T-helper 17 cell (primary cell): ENCODE measurements at places on chromosomes 3 and 15.

- peaks cover 72% of the 10 kb centered on the region for H3K27me3 ChIP-seq
- H3K4me1 ChIP-seq: peaks cover 9% of the 10 kb centered on the region
- H3K27ac ChIP-seq: no peak overlapping the region
Observed at GRCh38 chr3:141081141-141081795, 30.1 kb downstream of the SPSB4 start.

DNA sequence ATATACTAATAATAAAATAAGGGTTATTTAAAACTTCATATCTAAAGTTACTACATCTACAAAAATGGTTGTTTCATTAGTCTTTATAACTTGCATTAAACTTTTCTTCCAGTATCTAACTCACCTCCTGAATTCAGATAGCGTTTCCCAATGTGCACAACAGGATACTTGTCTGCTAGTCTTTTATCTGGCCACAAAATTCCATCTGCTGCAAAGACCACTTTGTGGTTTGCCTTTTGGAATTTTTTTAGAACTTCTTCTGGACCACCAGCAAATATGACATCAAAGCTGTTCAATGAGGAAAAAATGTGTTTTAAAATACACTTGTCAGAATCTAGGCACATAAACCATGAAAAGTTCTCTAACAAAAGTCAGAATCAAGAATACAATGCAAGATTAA, 50.8 kb downstream of the PLOD2 start:
- H3K27ac ChIP-seq: no peak overlapping the region
- no peaks in the 10 kb centered on the region for H3K4me1 ChIP-seq
- no peaks in the 10 kb centered on the region for H3K27me3 ChIP-seq

- H3K36me3 ChIP-seq: peaks cover 5% of the 10 kb centered on the region
- no peak overlapping the region for H3K27ac ChIP-seq
- no peaks in the 10 kb centered on the region for H3K27me3 ChIP-seq
Observed at GRCh38 chr15:56654624-56655023, 78.7 kb downstream of the ZNF280D start.

GRCh38 chr3:153232851-153233271, 70.8 kb downstream of the RAP2B start:
- H3K27me3 ChIP-seq: no peaks in the 10 kb centered on the region
- no peaks in the 10 kb centered on the region for H3K36me3 ChIP-seq
- peaks cover 2% of the 10 kb centered on the region for H3K4me1 ChIP-seq
- no peak overlapping the region for H3K27ac ChIP-seq

DNA sequence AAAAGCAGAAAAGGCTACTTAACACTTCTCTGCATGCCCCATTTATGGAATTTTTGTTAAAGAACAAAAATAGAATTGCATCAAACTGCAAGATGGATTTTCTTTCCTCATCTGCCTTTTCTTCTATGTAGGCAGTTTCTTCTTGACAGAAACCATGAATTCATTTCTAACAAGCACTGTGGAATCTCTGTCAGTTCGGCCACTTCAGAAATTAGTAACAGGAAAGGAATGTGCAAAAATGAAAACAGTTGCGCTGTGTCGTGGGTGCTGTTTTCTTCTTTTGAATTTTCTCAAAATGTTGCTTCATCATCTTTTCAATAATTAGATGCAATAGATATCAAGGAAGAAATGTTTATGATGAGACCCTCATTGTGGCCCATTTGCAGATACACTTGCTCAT, 151.6 kb downstream of the FOXB1 start:
- no peak for DNase-seq
- H3K4me1 ChIP-seq: peaks cover 5% of the 10 kb centered on the region
- H3K27me3 ChIP-seq: peaks cover 38% of the 10 kb centered on the region

- no peak overlapping the region for H3K4me3 ChIP-seq
- H3K27me3 ChIP-seq: no peaks in the 10 kb centered on the region
Observed at GRCh38 chr15:79853492-79854328, 43.1 kb downstream of the MTHFS start.

GRCh38 chr3:71456156-71456555, 127.4 kb downstream of the FOXP1 start:
- peak overlapping the region; percentile 95 for H3K27ac ChIP-seq
- H3K4me3 ChIP-seq: peak overlapping the region; percentile 87
- no peak for DNase-seq
- H3K36me3 ChIP-seq: peaks cover 3% of the 10 kb centered on the region
- H3K27me3 ChIP-seq: no peaks in the 10 kb centered on the region
- peaks cover 66% of the 10 kb centered on the region for H3K4me1 ChIP-seq

DNA sequence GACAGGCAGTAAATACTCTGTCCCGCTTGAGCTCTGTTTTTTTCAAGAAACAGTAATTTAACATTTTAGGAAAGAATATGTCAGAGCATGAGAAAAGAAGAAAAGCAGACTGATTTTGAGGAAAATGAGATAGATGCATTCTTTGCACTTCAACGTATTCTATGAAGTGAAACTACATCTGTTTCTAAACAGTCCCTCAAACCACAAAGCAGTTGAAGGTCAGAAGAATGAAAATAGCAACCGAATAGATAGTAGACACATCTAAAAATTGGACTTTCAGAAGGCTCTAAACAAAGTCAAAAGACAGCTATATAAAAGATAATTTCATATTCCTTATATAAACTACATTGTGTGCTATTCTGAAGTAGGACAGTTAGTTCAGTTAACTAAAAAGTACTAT, 172.6 kb upstream of the LRRC3B start:
- H3K36me3 ChIP-seq: no peaks in the 10 kb centered on the region
- no peaks in the 10 kb centered on the region for H3K27me3 ChIP-seq
- no peak overlapping the region for H3K27ac ChIP-seq
- H3K4me1 ChIP-seq: no peaks in the 10 kb centered on the region

GRCh38 chr15:88799341-88799740, 3.9 kb upstream of the ACAN start:
- H3K4me1 ChIP-seq: peaks cover 3% of the 10 kb centered on the region
- peaks cover 86% of the 10 kb centered on the region for H3K27me3 ChIP-seq
- H3K36me3 ChIP-seq: peaks cover 6% of the 10 kb centered on the region
- no peak overlapping the region for H3K4me3 ChIP-seq

- H3K4me3 ChIP-seq: no peak overlapping the region
- peaks cover 9% of the 10 kb centered on the region for H3K27me3 ChIP-seq
Observed at GRCh38 chr15:40937762-40938535, 8.8 kb downstream of the DLL4 start.

DNA sequence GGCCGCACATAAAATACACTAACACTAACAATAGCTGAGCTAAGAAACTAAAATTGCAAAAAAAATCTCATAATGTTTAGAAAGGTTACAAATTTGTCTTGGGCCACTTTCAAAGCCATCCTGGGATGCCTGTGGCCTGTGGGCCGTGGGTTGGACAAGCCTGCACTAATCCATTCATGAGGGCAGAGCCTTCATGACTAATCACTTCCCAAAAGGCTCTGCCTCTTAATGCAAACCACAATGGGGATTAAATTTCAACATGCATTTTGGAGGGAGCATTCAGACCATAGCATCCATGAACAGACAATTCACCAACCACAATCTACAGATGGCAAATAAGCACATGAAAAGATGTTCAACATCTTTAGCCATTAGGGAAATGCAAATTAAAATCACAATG, 128.2 kb downstream of the SUCLG2 start:
- H3K4me1 ChIP-seq: peaks cover 2% of the 10 kb centered on the region
- H3K36me3 ChIP-seq: peaks cover 8% of the 10 kb centered on the region
- H3K4me3 ChIP-seq: no peak overlapping the region

- no peak for DNase-seq
- H3K36me3 ChIP-seq: no peaks in the 10 kb centered on the region
Observed at GRCh38 chr3:89395456-89395855, 288.0 kb downstream of the EPHA3 start.

DNA sequence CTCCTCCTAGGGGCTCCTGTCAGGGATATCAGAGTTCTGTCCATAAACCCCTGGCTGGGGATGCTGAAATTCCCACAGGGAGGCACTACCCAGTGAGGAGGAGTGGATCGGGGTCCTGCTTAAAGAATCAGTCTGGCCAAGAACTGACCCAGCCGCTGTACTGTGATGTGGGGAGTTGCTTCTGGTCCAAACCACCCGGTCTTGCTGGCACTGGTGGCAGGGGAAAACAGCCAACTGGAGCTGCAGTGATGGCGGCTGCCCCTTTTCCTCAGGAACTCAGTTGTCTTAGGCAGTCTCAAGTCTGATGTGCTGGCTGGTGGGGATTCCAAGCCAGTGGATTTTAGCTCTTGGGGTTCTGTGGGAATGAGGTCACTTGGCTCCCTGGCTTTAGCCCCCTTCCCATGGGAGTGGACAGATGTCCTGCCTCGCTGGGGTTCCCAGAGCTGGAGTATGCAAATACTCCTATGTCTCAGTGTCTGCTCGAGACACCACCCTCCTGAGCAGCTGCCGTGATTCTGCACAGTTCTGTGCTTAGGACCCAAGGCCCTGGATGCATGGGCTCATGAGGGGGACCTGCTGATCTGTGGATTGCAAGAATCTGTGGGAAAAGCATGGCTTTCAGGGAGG, 97.1 kb downstream of the SLC25A26 start:
- no peak overlapping the region for H3K4me3 ChIP-seq
- no peak overlapping the region for H3K27ac ChIP-seq
- DNase-seq: no peak
- peaks cover 15% of the 10 kb centered on the region for H3K4me1 ChIP-seq

DNA sequence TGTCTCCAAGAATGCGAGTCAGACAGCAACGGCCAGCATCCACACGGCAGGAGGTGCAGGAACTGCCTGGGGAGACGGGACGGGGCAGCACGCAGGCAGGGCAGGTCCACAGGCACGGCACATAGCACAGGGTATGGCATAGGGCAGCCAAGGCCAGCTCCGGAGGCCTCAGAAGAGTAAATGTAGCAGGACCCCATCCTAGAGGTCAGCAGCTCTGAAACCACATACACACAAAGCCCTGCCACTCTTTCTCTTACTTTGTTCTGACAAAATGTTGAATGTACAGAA, 26.9 kb downstream of the ZXDC start:
- H3K4me3 ChIP-seq: no peak overlapping the region
- peaks cover 5% of the 10 kb centered on the region for H3K36me3 ChIP-seq
- H3K27ac ChIP-seq: no peak overlapping the region
- no peaks in the 10 kb centered on the region for H3K27me3 ChIP-seq
- H3K4me1 ChIP-seq: peaks cover 8% of the 10 kb centered on the region

- H3K27me3 ChIP-seq: peaks cover 22% of the 10 kb centered on the region
- no peak overlapping the region for H3K27ac ChIP-seq
- H3K4me1 ChIP-seq: no peaks in the 10 kb centered on the region
- no peaks in the 10 kb centered on the region for H3K36me3 ChIP-seq
- no peak for DNase-seq
- H3K4me3 ChIP-seq: no peak overlapping the region
Observed at GRCh38 chr3:34264337-34265041, 466.1 kb downstream of the PDCD6IP start.

DNA sequence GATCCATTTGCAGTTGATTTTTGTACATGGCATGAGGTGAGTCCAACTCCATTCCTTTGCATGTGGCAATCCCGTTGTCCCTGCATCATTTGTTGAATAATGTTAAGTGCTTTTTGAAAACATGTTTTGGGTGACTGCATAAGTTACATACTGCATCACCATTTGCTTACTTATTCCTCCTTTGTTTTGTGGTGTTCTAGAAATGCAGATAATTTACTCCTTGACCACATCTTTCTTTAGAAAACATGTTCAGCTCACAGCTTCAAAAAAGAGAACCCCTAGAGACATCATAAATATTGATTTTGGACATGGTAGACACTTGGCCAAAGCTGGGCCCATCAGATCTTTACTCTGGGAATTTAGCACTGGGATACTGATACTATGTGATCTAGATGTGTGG, 135.3 kb upstream of the DAZL start:
- H3K36me3 ChIP-seq: no peaks in the 10 kb centered on the region
- no peak overlapping the region for H3K27ac ChIP-seq
- no peak overlapping the region for H3K4me3 ChIP-seq
- no peak for DNase-seq

GRCh38 chr15:48962662-48963523, 826 bp downstream of the SHC4 start:
- H3K27ac ChIP-seq: peak overlapping the region; percentile 16
- no peak for DNase-seq
- H3K4me3 ChIP-seq: peak overlapping the region; percentile 89
- peaks cover 86% of the 10 kb centered on the region for H3K27me3 ChIP-seq
- peaks cover 21% of the 10 kb centered on the region for H3K4me1 ChIP-seq

GRCh38 chr3:41249318-41249717, 50.0 kb downstream of the CTNNB1 start:
- H3K4me3 ChIP-seq: peak overlapping the region; percentile 36
- no peak overlapping the region for H3K27ac ChIP-seq
- no peak for DNase-seq
- peaks cover 2% of the 10 kb centered on the region for H3K36me3 ChIP-seq
- H3K27me3 ChIP-seq: no peaks in the 10 kb centered on the region
- H3K4me1 ChIP-seq: no peaks in the 10 kb centered on the region

DNA sequence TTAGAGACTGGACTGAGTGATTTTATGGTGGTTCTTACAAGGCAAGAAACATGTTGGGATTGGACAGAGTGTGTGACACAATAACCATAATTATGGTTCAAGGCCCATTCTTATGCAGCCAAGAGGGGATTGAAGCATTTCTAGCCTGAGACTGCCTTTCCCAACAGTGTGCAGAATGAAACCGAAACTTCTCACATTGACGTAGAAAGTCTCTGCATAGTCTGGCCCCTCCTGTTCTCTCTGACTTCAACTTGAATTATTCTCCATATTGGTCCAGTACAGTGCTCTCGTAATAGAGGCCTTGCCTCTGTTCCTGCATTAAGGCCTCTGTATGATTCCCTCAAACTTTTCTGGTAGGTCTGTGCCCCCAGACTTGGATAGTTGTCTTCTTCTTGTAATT, 138.3 kb downstream of the DIPK2A start:
- no peaks in the 10 kb centered on the region for H3K36me3 ChIP-seq
- peak overlapping the region; percentile 53 for H3K4me3 ChIP-seq
- H3K27ac ChIP-seq: no peak overlapping the region
- H3K27me3 ChIP-seq: no peaks in the 10 kb centered on the region
- no peak for DNase-seq

DNA sequence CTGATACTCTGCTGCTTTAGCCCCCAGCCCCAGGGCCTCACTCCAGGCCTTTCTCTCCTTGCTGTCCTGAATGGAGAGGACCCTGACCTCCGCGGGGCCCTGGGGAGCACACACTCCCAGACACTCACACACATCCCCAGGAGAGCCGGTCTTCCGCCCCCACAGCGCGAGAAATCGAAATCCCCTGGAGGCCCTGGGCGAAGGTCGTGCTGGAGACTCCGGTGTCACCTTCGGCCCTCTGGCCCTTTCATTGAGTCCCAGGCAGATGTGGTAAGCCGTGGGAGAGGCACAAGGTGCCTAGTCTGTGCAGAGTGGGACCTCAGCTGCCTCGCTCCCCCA, 848 bp upstream of the GOLGA8B start:
- H3K27me3 ChIP-seq: peaks cover 9% of the 10 kb centered on the region
- H3K27ac ChIP-seq: no peak overlapping the region
- H3K4me1 ChIP-seq: peaks cover 30% of the 10 kb centered on the region
- peak overlapping the region; percentile 90 for H3K4me3 ChIP-seq
- no peaks in the 10 kb centered on the region for H3K36me3 ChIP-seq
- no peak for DNase-seq

DNA sequence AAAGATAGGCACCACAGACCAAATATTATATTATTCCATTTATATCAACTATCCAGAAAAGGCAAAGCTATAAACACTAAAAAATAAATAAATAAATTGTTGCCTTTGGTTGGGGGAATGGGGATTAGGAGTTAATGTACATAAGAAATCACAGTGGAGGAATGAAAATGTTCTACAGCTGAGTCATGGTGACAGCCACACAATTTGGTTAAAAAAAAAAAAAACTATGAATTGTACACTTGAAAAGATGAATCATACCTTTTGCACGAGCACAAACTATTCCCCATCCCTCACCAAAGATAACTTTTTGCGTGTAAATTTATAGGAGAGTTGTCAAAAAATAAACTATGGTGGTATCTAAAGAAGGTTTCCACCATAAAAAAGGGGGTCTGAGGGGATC, 103.2 kb downstream of the TBC1D5 start:
- peaks cover 9% of the 10 kb centered on the region for H3K4me1 ChIP-seq
- H3K4me3 ChIP-seq: no peak overlapping the region
- no peak for DNase-seq
- H3K27ac ChIP-seq: no peak overlapping the region
- H3K27me3 ChIP-seq: no peaks in the 10 kb centered on the region
